ENCODE measurements at places on chromosomes 2 and 18.

DNA sequence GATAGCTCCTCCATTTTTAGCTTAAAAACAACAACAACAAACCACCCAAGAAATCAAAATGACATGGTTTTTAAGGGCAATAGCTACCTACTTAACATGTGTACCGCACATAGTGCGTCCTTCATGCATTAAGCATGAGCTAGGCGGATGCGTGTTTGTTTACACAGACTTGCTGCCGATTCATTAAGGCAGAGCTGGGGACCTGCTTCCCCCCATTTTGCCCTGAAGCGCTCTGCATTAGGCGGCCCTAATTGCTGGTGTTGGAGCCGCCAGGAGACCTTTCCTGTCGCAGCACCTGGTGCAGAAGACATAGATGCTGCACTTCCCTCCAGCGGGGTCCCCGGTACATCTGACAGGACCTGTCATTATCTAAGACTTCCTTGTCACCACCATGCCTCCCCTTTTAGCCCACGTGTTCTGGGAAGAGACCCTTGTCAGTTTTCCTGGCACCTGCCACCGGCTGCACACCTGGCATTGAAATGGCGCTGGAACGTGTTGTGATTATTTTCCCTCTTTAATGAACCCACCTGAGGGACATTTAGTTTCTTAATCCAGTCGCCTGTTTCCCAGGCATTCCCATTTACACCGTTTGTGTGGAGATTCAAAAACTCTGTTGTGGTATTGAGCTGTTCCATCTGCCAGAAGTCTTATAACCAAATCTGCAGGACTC, 261.1 kb upstream of the RAB12 start:
- DNase-seq, result no peak

GRCh38 chr2:230441227-230441897, 25.4 kb downstream of the SP100 start:
- DNase-seq, result no peak

DNA sequence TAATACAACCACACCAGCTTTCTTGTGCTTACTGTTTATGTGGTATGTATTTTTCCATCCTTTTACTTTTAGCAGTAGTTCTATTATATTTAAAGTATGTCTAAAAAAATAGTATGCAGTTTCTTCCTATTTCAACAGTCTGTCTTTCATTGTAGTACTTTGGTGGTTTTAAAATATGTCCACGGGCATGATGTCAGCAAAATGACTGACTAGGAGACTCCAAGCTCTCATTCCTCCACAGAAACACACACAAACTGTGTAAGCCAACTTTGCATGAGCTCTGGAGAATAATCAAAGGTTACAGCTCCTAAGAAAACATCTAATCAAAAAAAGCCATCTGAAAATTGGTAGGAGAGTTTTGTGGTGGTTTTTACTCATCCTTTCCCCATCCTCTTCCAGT, 56.1 kb downstream of the TEX51 start:
- no peak for DNase-seq

DNA sequence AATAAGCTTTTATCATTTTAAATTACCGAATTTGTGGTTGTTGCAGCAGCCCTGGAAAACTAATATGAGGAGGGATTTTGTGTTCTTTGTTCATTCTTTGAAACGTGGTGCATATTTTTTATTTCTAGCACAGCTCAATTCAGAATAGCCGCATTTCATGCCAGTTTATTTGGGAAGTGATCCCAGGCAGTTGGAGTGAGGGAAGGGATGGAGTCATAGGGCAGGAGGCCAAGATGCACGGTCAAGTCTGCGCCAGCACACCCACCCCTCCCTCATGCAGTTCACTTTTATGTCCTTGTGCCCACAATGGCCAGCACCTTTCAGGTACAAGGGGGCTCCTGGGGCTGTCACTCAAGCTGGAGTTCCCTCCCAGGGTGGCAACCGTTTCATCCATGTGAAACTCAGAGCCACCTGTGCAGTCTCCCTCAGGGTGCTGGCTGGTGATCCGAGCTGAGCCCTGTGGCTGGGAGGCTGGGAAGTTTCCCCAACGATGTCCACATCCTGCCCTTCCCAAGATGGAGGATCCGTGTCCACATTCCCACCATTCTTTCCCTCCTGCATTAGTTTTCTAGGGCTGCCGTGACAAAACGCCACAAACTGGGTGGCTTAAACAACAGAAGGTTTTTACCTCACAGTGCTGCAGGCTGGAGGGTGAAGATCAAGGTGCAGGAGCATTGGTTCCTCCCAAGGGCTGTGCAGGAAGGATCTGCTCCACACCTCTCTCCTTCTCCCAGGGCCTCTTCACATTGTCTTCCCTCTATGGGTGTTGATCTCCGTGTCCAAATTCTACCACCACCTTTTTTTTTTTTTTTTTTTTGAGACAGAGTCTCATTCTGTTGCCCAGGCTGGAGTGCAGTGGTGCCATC, 68.5 kb upstream of the ITGA6 start:
- DNase-seq, result no peak

DNA sequence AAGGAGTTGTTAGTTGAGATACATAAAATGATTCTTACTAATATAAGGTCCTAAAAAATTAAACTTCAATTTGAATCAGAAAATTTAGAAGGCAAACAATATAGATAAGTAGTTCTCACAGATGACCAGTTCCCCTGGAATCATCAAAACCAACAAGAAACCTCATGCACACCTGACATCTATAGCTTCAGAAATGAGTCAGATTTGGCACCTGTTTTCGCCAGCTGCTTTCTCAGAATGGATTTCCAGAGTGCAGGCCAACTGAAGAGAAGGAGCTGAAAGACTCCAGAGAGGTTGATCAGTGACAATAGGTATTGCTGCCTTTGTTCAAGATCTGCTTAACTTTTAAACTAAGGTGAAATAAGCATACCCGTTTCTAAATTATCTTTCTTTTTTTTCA, 192.4 kb downstream of the RDH14 start:
- no peak for DNase-seq

DNA sequence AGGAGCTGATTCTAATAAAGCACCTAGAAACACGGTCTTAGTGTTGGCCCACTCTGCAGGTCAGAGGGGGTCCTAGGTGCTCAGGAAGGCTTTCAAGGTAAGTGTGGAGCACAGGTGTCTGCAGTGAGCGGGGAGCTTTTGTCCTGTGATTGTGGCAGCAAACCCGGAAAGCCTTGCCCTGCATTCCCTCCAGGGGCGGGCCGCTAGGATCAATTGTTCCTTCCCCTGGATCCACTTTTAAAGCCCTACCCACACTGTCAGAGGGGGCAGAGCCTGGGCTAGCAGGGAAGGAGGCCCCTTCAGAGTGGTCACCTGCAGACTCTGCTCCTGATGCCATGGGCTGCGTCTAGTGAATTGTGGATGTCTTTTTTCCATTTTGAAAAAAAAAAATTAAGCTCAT, 176.0 kb downstream of the CTIF start:
- DNase-seq, result peak; percentile 46

DNA sequence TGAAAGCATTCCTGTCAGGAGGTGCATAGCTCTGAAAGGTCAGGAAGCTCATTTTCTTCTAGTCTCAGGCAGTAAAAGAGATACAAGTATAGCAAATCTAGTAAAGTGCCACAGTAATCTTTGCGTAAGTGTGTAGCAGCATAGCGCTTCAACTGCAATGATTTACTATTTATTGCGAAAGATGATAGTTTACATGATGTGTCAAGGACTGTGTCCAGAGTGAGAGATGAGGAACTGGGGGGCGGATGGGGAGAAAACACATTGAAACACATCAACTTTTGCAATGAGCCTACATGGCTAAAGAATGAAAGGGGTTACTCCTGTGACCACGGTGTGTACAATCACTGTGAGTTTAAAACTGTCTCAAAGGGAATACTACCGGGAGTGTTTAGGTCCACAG, 644.4 kb downstream of the GALR1 start:
- no peak for DNase-seq

DNA sequence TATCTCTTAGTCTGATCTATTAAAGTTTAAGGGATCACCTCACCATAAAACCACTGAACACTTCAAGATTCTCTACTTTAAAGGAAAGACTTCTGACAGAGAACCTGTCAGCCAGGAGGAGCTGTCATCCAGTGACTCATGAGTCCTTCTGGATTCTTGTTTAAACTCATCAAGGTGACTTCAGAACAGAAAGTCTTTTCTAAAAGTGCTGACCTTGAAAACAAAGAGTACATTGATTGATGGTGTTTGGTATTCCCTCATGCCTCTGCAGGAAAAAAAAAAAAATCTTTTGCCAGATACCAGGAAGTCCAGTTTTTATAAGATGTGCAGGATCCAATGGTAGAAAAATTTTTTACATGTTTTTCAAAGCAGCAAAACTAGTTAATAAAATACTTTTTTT, 12.3 kb downstream of the DSG2 start:
- peak; percentile 54 for DNase-seq

DNA sequence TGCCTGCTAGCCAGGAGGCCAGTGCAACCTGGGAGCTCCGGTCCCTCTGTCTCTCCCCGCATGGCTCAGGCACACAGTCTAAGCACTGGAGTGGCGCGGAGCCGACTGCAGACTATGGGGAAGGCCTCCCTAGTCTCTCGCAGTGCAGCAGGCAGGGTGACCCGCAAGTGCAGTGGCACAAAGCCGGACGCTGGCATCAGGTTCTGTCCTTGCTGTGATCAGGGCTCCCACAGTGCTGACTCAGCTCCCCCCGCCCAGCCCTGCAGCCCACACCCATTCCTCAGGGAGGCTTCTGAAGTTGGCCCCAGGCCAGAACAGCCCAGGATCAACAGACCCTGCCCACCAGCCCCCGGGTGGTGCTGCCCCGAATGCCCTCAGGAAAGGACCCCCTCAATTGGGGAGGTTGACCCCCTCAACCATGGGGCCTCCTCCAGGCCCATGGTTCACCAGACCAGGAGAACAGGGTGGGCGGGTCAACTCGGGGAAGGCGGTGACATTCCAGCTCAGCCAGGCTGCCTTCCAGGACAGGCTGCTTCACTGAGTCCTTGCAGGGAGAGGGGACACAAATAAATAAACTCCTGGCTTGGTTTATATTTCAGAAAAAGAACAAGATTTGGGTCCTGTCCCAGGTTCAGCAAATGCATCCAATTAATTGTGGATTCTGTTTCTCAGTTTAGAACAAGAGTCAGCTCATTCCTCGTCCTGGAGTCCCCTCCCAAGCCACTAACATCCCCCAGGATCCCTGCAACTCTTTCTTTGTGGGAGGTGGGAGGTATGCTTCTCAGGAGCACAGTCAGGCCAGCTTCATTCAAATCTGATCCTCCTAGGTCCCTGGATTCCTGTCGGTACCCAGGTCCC, 12.2 kb downstream of the BIN1 start:
- DNase-seq, result peak; percentile 68

GRCh38 chr18:51013259-51013658, 16.8 kb upstream of the SMAD4 start:
- no peak for DNase-seq

DNA sequence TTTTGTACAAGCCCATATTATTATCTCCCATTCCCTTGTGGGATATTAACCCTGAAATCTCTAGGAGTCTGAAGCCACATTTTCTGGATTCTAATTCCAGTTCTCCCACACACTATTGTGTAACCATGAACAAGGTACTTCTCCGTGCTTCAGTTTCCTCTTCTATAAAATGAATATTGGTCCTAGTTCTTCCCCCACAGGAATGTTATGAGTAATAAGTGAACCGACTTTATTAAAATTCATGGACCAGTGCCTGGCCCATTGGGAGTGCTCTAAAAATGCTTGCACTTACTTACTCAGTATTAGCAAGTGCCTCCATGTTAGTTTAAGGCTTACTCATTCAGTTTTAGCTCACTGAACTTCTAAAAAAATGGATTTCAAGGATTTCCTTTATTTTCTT, 1.4 kb upstream of the ACMSD start:
- DNase-seq, result no peak

DNA sequence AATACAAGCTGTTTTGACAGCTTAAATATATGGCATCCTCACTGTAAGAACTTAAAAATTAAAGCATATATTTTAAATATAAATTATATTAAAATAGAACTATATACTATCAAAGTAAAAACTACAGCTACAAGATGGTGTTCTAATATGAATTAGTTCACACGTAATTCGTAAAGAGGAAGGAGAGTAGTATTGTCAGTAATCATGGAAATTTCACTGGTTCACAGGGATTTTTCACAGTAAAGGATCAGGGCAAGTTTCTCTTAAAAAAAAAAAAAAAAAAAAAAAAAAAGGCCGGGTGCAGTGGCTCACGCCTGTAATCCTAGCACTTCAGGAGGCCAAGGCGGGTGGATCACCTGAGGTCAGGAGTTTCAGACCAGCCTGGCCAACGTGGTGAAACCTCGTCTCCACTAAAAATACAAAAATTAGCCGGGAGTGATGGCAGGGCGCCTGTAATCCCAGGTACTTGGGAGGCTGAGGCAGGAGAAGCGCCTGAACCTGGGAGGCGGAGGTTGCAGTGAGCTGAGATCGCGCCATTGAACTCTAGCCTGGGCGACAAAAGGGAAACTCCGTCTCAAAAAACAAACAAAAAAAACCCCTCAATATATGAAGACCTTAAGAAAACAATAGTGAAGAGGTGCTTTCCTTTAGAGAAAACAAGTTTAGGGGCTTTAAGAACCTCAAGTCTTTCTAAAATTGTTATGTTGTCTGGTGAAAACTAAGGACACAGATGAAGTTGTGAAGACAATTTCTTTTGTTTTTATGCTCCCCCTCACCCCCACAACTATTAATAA, 32.5 kb downstream of the PNO1 start:
- DNase-seq, result no peak

GRCh38 chr2:116696223-116696622, 1118.3 kb upstream of the DDX18 start:
- no peak for DNase-seq

DNA sequence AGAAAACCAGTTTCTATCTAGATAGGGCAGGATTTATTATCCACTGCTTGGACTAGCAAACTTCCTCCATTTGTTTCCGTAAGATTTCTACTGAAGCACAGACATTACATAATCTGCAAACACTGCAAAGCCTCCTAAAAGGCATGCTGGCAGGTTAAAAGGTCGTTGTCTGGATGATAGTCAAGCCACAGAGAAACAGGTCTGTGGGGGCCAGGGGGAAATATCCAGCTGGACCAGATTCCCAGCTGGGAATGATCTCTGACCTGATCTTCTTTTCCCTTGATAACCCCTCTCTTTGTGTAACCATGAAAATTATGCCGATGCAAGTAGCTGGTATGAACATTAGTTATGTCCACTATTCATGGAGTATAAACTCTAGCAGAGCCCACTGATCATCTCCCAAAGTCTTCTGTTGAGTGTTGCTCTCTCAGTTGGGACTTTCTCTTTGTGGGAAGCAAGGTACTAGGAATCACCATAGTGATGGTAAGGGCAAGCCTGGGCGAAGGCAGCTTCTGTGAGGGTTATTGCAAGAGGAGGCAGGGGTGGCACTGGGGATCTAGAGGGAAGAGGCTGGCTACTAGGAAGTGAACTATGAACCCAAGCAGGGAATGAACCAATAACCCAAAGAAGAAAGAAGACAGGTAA, 61.3 kb downstream of the GDF7 start:
- peak; percentile 40 for DNase-seq

- DNase-seq, result no peak
Measured at GRCh38 chr18:12245793-12246135, 8.4 kb upstream of the CIDEA start.

DNA sequence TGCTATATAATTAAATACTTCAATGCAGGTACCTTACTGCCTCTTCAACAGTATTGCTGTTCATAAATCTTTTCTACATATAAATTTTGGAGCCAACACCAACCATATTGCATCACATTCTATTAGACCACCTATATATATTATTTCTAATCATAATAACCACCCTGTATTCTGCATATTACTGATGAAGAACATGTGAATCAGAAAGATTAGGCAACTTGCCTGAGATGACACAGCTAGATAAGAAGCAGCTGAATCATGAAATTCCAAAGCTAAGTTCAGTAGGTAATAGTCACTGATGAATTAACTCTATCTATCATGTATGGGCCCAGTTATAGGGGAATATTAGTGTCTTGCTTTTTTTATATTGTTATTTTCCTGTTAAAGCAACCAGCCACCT, 161.8 kb downstream of the AGPS start:
- DNase-seq, result no peak

GRCh38 chr2:143128681-143129580, at the start of gene ARHGAP15:
Gene ARHGAP15 (plus strand): TSS chr2:143129419.
- no peak for DNase-seq

All from hepatocyte (in vitro differentiated cells).